ENCODE measurements at places on chromosomes 7 and 10. TPM values are rescaled to one million over a fixed set of nuclear protein-coding genes. Genes with fewer than 3 reads are reported as not detected.

Gene OR2A5
- total RNA-seq = not detected

Gene PRLHR
- 1.6 TPM for total RNA-seq

Gene TMEM184A
- not detected for total RNA-seq

Gene C10orf105
- total RNA-seq = 1.2 TPM

Gene PRXL2A
- total RNA-seq = 173 TPM

Gene GIMAP8
- 5.0 TPM for total RNA-seq

Gene SUN1
- 166 TPM for total RNA-seq

Gene PAXIP1
- total RNA-seq = 10.2 TPM

Gene CCDC146
- total RNA-seq = 16.3 TPM

Gene ASB10
- total RNA-seq = not detected

Gene PNLIPRP3
- not detected for total RNA-seq

Gene PLXNA4
- 62.3 TPM for total RNA-seq

Gene MLXIPL
- total RNA-seq = 37.7 TPM

Gene SLF2
- total RNA-seq = 55.7 TPM

Gene CRYGN
- 0.99 TPM for total RNA-seq

Gene ACBD7
- total RNA-seq = 56.4 TPM

Gene ANKRD30A
- 0.15 TPM for total RNA-seq

Gene PGAM2
- 7.4 TPM for total RNA-seq

Gene GPER1
- total RNA-seq = 5.7 TPM

Gene CXCL12
- total RNA-seq = 32.0 TPM

Gene INTS15
- 37.9 TPM for total RNA-seq

Gene TMEM229A
- 9.7 TPM for total RNA-seq

Gene SPDYE11
- not detected for total RNA-seq

Gene C10orf67
- total RNA-seq = 1.7 TPM

Gene SPDYE1
- total RNA-seq = not detected

Gene GRM3
- total RNA-seq = 60.4 TPM

Gene PRKCQ
- total RNA-seq = 6.6 TPM

Gene ABCA13
- total RNA-seq = 0.52 TPM

Gene HMX2
- not detected for total RNA-seq

Gene AQP1
- total RNA-seq = 152 TPM

Gene RELN
- 22.0 TPM for total RNA-seq

Gene LZTS2
- 53.2 TPM for total RNA-seq

Gene NCF1
- total RNA-seq = 3.1 TPM

Gene FAM25A
- total RNA-seq = not detected

Gene CELF2
- total RNA-seq = 216 TPM

Gene CTAGE6
- total RNA-seq = 1.2 TPM

Gene BTAF1
- 43.1 TPM for total RNA-seq

Gene KLF14
- not detected for total RNA-seq

Gene PRSS37
- not detected for total RNA-seq

Gene HTR5A
- total RNA-seq = 20.1 TPM

Gene CYP17A1
- total RNA-seq = not detected

Gene GDF2
- not detected for total RNA-seq

Gene PRRT4
- total RNA-seq = 6.2 TPM

Gene PIK3AP1
- total RNA-seq = 8.0 TPM

Gene EGFR
- 24.6 TPM for total RNA-seq

Gene ZNF425
- total RNA-seq = 6.6 TPM

Gene NEBL
- total RNA-seq = 194 TPM

Gene SSC4D
- total RNA-seq = 1.9 TPM

Gene HDAC9
- total RNA-seq = 64.8 TPM

Gene ZNF804B
- 3.9 TPM for total RNA-seq

Gene PDK4
- 72.8 TPM for total RNA-seq

Gene TLX1
- total RNA-seq = not detected

Gene CDK14
- 155 TPM for total RNA-seq

Gene CFAP58
- 0.33 TPM for total RNA-seq

Gene HOXA7
- not detected for total RNA-seq

Gene PIK3CG
- total RNA-seq = 2.2 TPM

Gene PTPRE
- 33.5 TPM for total RNA-seq

Gene AKR1D1
- total RNA-seq = not detected

Gene LLCFC1
- total RNA-seq = not detected

Gene AS3MT
- 2.7 TPM for total RNA-seq
